ENCODE measurements at places on chromosomes 4 and X.

DNA sequence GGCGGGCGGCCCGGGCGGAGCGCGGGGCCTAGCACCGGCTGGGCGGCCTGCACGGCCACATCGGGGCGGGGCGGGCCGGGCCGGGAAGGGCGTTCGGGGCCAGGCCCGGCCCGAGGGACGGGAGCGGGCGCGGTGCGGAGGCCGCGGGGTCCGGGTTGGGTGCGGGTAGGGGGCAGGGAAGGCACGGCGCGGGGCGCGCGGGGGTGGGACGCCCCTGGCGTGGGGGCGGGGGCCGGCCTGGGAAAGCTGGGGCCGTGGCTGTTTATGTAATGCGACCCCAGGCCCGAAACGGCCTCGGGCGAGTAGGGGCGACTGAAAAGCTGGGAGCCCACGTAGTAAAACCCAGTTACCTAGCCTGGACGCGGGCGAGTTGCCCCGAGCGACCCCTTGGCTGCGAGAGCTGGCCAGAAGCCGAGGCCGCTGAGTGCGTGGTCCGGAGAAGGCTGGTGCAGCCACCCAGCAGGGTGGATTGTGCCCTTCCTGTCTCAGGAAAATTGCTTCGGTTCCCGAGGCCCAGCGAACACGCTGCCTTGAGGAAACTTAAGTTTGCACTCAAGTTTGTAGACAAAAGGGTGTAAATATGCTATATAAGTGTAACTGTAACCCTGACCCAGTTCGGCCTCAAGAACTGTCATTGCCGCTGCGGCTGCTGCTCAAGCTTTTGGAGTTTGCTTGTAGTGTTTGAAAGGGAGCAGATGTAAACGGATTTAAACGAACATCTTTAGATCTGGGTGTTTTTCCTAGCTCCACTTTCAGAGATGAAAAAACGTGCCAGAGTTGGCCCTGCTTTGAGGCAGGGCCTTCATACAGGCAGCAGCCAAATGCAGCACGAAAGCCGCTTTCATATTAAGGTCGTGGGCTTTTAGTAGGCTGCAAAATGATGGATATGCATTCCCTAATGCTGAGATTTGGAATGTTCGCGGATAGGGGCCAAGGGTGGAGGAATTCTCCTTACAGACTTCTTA lies 674 bp downstream of the SEC24B start:
- H3K27me3 ChIP-seq, result no peaks in the 10 kb centered on the region
- peak overlapping the region; percentile 83 for H3K4me3 ChIP-seq
- H3K36me3 ChIP-seq, result no peaks in the 10 kb centered on the region
- peak; percentile 19 for DNase-seq

GRCh38 chr4:101670370-101670769 lies 120.2 kb upstream of the BANK1 start:
- no peaks in the 10 kb centered on the region for H3K27me3 ChIP-seq
- H3K27ac ChIP-seq, result no peak overlapping the region
- DNase-seq, result no peak

GRCh38 chr4:67725132-67725531 lies 24.2 kb upstream of the UBA6 start:
- no peak for DNase-seq
- H3K4me1 ChIP-seq, result no peaks in the 10 kb centered on the region
- H3K27ac ChIP-seq, result no peak overlapping the region
- no peaks in the 10 kb centered on the region for H3K27me3 ChIP-seq
- H3K36me3 ChIP-seq, result no peaks in the 10 kb centered on the region
- no peak overlapping the region for H3K4me3 ChIP-seq

DNA sequence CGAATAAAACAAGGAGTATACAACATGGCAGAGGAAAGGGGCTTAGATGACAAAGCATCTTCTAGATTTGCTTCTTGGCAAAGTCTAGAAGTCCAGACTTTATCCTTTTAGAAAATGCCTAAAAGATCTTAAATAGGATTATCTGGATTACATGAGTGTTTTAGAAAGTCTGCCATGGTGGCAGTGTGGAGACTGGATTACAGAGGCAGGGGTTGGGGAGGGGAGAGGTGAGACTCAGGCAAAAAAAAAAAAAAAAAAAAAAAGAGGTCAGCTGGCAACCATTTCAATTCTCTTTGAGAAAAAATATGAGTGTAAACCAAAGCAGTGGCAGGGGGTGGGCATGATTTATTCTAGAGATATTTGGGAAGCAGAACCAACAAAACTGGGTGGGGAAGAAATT lies 17.4 kb downstream of the ZNF827 start:
- no peaks in the 10 kb centered on the region for H3K27me3 ChIP-seq
- no peaks in the 10 kb centered on the region for H3K4me1 ChIP-seq

- no peaks in the 10 kb centered on the region for H3K27me3 ChIP-seq
- no peak for DNase-seq
- no peak overlapping the region for H3K4me3 ChIP-seq
- no peak overlapping the region for H3K27ac ChIP-seq
- H3K36me3 ChIP-seq, result no peaks in the 10 kb centered on the region
- no peaks in the 10 kb centered on the region for H3K4me1 ChIP-seq
Observed at GRCh38 chrX:45986971-45987370, 558.2 kb downstream of the ZNF674 start.

GRCh38 chr4:45679411-45679810 lies 444.4 kb downstream of the GABRG1 start:
- H3K4me3 ChIP-seq, result no peak overlapping the region
- H3K27ac ChIP-seq, result no peak overlapping the region
- no peak for DNase-seq
- no peaks in the 10 kb centered on the region for H3K36me3 ChIP-seq

DNA sequence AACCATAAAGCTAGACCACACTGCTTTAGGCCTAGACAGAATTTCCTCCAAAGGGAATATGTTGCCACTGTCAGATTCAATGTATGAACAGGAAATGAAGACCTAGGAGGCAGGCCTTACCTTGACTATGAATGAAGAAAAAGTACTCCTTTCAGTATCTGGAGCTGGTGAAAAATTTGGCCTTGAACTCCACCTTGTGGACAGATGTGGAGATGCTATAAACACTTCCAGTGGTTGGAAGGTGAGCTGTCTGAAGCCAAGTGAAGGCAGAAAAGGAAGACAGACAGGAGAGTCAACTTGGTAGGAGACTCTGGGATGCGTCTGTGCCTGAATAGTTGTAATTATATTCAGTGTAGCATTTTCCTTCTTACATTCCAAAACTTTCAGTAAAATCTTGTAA lies 17.2 kb downstream of the SPIN3 start:
- peak; percentile 73 for DNase-seq
- no peak overlapping the region for H3K27ac ChIP-seq
- H3K27me3 ChIP-seq, result no peaks in the 10 kb centered on the region
- H3K36me3 ChIP-seq, result no peaks in the 10 kb centered on the region
- 0 out of 2 replicates have a peak, but pooled peaks cover 2% of the 10 kb centered on the region for H3K4me1 ChIP-seq

- H3K27me3 ChIP-seq, result no peaks in the 10 kb centered on the region
- H3K4me1 ChIP-seq, result no peaks in the 10 kb centered on the region
- no peak overlapping the region for H3K27ac ChIP-seq
- no peaks in the 10 kb centered on the region for H3K36me3 ChIP-seq
- no peak overlapping the region for H3K4me3 ChIP-seq
- no peak for DNase-seq
Observed at GRCh38 chr4:185654965-185655554, 119.8 kb upstream of the PDLIM3 start.

DNA sequence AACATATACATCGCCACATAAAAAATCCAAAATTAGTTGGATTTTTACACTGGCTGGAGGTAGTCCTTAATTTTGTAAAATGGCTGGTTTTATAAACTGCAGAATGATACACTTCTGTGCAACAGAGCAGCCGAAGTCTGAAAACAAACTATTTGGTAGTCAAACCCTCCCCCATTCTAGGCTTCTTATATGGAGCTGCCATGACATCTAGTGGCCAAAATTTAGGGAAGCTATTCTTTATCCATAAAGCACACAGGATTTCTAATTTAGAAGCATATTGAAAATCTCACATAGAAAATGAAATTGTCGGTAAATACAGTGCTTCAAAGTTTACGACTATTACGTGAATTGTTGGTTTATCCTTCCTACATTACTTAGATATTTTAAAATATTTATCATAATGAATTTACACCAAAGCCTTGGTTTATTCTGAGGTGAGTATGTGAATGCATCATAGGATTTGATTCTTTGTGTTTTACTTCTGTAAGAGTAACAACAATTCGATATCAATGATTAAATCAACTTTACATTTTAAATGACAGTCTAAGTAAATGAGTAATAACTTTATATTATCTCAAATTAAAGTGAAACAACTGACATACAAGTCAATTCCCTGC lies 113.4 kb upstream of the FAM241A start:
- no peaks in the 10 kb centered on the region for H3K4me1 ChIP-seq
- DNase-seq, result peak; percentile 57
- no peak overlapping the region for H3K4me3 ChIP-seq
- no peaks in the 10 kb centered on the region for H3K36me3 ChIP-seq
- no peaks in the 10 kb centered on the region for H3K27me3 ChIP-seq

DNA sequence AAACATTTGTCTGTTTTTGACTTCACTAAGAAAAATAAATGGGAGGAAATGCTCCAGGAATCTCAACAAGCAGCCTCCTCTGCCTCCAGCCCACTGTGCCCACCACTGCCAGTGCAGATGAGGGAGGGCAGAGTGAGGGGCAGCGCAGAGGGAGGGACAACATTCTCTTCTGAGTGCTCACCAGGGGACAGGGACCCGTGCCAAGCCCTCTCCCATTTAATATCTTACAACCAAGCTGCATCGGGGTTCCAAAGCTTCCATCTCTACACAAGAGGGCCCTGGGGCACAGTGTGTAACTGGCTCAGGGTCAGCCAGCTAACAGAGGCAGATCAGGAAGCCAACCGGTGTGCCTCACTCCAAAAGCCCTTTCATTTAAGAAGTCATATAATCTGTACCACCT lies 120.4 kb downstream of the NSUN7 start:
- no peak overlapping the region for H3K27ac ChIP-seq
- H3K27me3 ChIP-seq, result no peaks in the 10 kb centered on the region
- DNase-seq, result no peak
- no peaks in the 10 kb centered on the region for H3K36me3 ChIP-seq

DNA sequence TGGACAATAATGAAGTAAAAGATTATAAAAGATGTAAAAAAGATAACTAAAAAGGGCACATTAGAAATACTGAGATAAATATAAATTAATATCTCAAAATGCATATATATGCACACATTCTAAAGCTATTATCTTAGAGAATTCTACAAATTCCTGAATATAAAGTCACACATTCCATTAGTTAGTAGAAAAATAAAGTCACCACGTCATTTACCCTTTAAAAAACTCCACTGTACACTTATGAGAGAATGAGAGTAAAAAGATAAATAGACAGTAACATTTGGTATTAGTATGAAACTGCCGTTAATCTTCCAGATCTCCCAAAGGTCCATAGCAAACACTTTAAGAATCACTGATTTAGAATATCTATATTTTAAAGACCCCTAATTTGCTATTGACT lies 67.2 kb upstream of the IL15 start:
- H3K27me3 ChIP-seq, result no peaks in the 10 kb centered on the region
- H3K4me1 ChIP-seq, result no peaks in the 10 kb centered on the region
- no peak for DNase-seq
- H3K4me3 ChIP-seq, result no peak overlapping the region
- H3K27ac ChIP-seq, result no peak overlapping the region

- H3K4me3 ChIP-seq, result no peak overlapping the region
- no peaks in the 10 kb centered on the region for H3K4me1 ChIP-seq
- 0 out of 2 replicates have a peak, but pooled peaks cover 3% of the 10 kb centered on the region for H3K36me3 ChIP-seq
- no peak for DNase-seq
Observed at GRCh38 chr4:42420140-42420539, 22.9 kb downstream of the SHISA3 start.

All from MM.1S (cell line).